B cell (primary cell): ENCODE measurements at places on chromosomes 11 and 22.

- no peak for DNase-seq
- no peak overlapping the region for H3K27ac ChIP-seq
- H3K4me3 ChIP-seq, result no peak overlapping the region
Measured at GRCh38 chr22:46881373-46882118, 119.1 kb downstream of the TBC1D22A start.

- no peak overlapping the region for H3K27ac ChIP-seq
- no peak overlapping the region for H3K4me3 ChIP-seq
- no peaks in the 10 kb centered on the region for H3K27me3 ChIP-seq
- peaks cover 13% of the 10 kb centered on the region for H3K4me1 ChIP-seq
- H3K36me3 ChIP-seq, result no peaks in the 10 kb centered on the region
Measured at GRCh38 chr22:39995393-39996252, 869 bp downstream of the FAM83F start.

DNA sequence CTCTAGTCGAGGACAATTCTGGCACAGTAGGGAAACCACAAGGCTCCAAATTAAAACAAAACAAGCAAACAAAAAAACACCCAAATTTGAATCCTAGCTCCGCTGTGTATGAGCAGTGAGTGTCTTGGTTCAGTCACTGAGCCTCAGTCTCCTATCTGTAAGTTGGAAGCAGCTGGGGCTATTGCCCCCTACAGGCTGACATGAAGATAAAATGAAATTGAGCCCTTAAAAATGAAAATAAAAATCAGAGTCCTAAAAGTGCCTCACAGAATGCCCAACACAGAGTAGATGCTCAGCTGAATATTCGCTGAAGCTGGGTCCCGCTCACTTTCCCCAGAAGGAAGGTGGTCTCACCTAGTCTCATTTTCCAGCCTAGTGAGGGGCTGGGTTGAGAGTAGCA, 65.2 kb downstream of the PDE2A start:
- H3K36me3 ChIP-seq, result no peaks in the 10 kb centered on the region
- H3K27me3 ChIP-seq, result no peaks in the 10 kb centered on the region
- no peak overlapping the region for H3K4me3 ChIP-seq
- no peak for DNase-seq
- peaks cover 11% of the 10 kb centered on the region for H3K4me1 ChIP-seq
- no peak overlapping the region for H3K27ac ChIP-seq

DNA sequence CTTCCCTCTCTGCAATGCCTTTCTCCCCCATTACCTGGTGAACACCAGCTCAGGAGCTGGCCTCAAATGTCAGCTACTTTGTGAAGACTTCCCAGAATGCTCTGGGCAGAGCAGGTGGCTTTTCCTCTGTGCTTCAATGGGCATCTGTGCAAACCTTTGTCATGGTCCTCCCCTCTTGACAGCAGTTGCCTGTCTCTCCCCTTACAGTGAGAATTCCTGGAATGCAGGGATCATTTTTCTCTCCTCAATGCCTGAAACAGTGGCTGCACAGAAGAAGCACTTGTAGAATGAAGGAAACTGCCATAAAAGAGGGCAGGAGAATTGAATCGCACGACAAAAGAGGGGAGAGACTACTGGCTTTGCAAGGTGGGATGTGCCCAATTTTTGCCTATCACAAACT, 92.8 kb upstream of the NARS2 start:
- H3K27ac ChIP-seq, result no peak overlapping the region
- H3K4me1 ChIP-seq, result no peaks in the 10 kb centered on the region
- no peaks in the 10 kb centered on the region for H3K36me3 ChIP-seq
- no peak for DNase-seq
